Purkinje cell (primary cell): ENCODE measurements at places on chromosomes 16 and 17. TPM values are rescaled to one million over a fixed set of nuclear protein-coding genes. Genes with fewer than 3 reads are reported as not detected.

The OTOA gene
- polyA plus RNA-seq: 0.38 TPM in 1 of 2 replicates, not detected in the other

The AANAT gene
- polyA plus RNA-seq: not detected in 2 replicates

The KRTAP9-4 gene
- polyA plus RNA-seq: not detected in 2 replicates

The HS3ST3B1 gene
- 0.05 and 0.49 TPM in 2 replicates for polyA plus RNA-seq

The ABCA5 gene
- polyA plus RNA-seq: 113 and 114 TPM in 2 replicates

The SYNGR2 gene
- polyA plus RNA-seq: 2.4 TPM in 1 of 2 replicates, not detected in the other

The PMFBP1 gene
- 0.27 and 1.5 TPM in 2 replicates for polyA plus RNA-seq

The TP53TG3C gene
- not detected in 2 replicates for polyA plus RNA-seq

The CCL4L2 gene
- polyA plus RNA-seq: 1.2 TPM in 1 of 2 replicates, not detected in the other

The TAC4 gene
- not detected in 2 replicates for polyA plus RNA-seq

The GPRC5C gene
- polyA plus RNA-seq: 2.0 and 2.9 TPM in 2 replicates

The EPN3 gene
- polyA plus RNA-seq: not detected in 2 replicates
